Activated gamma-delta T cell treated with anti-CD3 and anti-CD28 coated beads, Interleukin-2, amount 50 U/mL, for 16 hours (primary cell): ENCODE measurements at places on chromosomes 13 and 19.
A peak's percentile ranks its signal among the peaks of the same experiment; 100 is the strongest.

- no peak for DNase-seq
Observed at GRCh38 chr13:30037766-30038165, 187.3 kb upstream of the UBL3 start.

DNA sequence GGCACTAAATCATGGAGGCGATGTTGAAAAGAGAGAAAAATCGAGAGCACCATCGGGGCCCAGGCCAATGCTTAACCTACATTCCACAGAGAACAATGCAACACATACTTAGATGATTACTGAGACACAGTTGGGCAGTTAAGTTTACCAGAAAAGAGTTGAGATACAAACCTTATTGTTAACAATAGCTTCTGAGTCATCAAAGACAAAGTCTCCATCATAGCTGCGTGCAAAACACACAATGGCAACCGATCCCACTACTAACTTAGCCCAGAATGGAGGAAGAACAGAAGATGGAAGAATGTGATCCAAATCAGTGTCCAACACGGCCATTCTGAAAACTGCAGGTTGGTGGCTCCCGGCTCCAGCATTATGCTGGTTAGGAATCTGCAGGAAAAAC lies 6.2 kb downstream of the TMTC4 start:
- DNase-seq: no peak

DNA sequence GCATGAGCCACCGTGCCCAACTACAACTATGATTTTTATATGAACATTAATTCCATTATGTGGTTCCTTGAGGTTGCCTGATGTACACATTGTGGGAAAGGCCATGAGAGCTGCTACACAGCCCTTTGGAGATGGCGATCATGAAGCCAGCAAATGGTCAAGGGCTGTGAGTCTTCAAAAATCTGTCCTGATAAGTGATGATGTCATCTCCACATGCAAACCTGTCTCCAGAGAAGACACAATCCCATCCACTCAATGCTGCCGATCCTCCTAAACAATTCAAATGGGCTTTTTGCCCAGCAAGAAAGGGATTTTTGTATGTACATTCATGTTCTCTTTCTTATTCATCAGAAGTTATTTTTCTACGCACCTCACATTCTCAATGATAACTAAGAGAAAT lies 17.6 kb downstream of the SIGLEC7 start:
- DNase-seq: no peak

DNA sequence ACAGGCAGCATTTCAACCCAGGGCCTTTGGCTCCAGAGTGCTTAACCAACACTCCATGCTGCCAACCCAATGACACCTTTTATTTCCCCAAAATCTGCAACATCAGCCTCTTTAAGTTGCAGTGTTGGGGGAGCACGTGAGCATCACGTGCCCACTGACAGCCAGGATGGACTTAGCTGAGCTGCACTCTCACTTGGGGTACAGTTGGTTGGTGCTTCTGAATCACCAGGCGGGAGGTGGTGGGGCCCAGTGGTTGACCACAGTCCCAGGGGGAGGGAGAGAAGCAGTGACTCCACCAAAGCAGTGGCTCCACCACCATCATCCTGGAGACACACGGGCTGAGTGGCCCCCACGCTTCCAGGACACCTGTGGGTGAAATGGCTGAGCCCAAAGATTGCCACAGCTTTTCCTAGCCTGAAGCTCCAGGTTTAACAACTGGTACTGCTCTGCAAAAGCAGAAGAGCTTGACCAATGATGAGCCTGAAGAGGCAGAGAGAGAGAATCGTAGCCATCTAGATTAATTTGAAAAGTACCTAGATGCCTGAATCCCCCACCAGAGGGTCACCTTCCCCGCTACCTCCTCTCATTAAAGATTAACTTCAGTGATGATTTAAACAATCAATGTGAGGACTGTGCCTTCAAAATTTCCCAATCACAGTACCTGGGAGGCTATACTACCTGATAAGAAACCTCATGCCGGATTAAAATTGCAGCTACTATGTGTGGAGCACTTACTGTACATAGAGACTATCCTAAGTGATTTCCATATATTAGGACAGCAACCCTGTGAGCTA lies 193.8 kb downstream of the FOXO1 start:
- DNase-seq: no peak

- no peak for DNase-seq
Observed at GRCh38 chr13:113034451-113035212, 65.6 kb downstream of the MCF2L start.

DNA sequence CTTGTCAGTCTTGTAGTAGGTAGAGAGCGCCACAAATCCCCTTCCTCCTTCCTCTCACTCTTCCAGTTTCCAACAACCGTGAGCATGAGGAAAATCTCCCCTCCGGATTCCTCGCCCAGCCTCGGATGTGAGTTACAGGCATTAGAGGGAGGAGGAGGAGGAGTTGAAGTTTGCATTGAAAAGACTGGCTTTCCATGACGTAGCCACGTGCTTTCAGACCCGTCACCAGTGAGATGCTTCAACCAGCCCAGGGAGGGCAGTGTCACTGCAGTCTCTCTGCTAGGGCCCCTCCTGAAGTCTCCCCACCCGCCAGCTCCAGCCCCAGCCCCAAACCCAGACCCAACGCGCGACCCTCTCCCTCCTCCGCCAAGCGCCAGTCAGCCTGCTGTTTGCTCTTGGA lies 442 bp upstream of the FGF14 start:
- no peak for DNase-seq

DNA sequence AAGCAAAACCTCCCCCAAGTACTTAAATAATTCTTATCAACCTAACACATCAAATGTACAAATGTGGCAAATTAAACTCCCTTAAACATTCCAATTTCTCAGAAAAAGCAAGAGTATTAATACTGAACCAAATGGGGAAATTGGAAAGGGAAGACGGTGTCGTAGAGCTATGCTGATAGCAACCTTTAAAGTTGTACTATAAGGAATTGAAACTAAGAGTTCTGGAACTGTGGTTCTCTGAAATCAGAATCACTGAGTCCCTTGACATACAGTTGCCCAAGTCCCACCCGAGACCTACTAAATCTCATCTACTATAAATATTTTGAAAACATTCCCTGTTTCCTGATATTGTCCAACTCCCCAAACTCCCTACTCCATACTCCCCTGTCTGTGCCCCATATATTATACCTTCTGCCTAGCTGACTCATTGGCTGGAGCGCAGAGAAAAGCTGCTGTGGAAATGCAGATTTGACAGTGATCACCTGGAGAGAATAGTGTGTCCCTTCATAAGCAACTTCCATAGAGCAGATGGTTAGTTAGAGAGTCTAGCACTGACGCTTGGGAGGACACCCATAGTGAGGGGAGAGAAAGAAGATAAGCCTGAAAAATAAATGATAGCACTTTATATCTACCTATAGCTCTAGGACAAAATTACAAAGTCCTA lies 51.4 kb upstream of the ITM2B start:
- no peak for DNase-seq

- no peak for DNase-seq
Observed at GRCh38 chr13:26465514-26465913, 92.0 kb upstream of the WASF3 start.

- DNase-seq: no peak
Observed at GRCh38 chr19:20964798-20965197, 41.7 kb downstream of the ZNF85 start.

DNA sequence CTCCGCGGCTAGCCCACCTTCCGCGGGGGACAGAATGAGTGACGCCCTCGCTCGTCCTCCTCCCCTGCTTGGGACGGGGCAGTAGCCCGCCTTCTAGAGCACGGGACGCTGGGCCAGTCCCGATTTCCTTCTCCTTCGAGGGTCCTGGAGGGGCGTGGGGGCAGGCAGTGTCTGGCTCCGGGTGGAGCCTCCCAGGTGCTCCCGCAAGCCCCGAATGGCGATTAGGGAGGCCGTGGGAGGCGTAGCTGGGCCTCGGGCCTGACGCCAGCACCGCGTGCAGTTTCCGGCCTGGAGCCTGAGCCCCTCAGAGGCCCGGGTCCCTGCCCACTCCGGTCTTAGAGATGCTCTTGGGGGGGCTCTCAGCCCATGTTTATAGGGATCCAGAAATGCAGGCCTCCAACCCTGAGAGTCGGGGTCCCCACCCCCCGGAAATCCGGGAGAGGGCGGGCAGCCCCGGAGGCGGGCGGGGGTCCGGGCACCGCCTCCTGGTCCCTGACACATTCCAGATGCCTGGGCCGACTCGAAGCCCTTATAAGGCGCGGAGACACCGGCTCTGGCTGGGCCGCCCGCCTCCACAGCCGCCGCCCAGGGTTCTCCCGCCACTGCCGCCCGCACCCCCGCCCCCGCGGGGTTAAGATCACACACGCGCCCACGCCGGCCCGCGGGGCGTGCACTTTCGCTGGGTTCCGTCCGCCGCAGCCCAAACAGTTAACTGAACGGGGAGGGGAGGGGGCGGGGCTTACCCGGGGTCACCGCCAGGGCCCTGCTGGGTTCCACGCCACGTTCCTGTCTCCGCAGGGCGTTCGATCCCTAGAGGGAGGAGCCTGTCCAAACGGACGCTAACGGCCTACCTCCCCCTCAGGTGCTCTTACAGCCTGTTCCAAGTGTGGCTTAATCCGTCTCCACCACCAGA lies 1.5 kb downstream of the MYADM start:
- DNase-seq: peak; percentile 81

DNA sequence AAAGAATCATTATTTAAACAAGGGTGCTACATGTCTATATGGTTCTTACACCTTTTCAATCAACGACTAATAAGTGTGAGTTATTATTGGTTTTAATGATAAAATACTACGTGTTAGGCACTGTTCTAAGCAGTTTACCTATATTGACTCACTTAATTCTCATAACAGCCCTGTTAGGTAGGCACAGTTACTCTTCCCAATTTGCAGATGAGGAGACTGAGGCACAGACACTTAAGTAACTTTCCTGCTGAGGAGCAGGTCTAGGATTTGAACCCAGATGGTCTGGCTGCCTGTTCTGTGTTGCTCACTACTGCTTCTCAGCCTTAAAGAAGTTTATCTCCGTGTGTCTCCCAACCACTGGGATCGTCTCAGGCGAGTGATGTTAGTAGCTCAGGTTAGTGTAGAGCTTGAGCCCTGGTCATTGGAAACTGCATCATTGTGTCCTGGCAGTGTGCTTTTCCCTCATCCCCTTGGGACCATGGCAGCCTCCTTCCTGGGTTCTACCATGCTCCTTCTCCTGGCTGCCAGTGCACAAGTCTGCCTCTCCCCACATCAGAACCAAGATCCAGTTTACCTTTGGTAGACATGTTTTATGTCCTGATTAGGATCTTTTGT lies 10.9 kb downstream of the UBAC2 start:
- no peak for DNase-seq

DNA sequence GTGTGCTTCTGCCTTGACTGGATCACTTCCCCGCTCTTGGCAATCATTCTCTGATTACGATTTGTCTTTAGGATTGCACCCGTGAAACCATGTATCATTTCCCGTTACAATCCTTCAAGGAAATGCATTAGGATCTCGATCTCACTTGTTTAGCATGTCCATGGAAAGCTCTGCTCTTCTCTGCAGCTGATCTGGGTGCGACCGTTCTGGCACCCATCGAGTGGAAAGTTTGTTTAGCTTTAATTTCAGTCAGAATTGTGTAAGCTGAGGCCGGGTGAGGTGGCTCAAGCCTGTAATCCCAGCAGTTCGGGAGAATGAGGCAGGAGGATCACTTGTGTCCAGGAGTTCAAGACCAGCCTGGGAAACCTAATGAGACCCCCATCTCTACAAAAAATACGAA lies 30.9 kb downstream of the NUMBL start:
- no peak for DNase-seq

DNA sequence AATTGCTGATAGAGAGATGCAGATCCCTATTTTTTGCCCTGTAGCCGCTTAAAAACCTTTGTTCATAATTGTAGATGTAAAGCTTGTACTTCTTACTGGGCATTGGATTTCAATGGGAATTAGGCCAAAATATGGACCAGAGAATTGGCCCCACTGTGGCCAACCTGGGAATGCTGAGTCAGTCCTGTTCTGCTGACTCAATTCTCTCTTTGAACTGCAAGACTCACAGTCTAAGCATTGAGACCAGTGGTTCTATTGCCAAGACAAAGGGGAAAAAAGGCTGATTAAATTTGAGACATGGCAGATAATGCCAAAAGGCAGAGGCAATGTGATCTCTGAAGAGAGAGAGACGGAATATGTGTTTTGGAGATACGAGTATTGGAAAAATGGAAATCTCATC lies 72.5 kb upstream of the UBL3 start:
- no peak for DNase-seq

DNA sequence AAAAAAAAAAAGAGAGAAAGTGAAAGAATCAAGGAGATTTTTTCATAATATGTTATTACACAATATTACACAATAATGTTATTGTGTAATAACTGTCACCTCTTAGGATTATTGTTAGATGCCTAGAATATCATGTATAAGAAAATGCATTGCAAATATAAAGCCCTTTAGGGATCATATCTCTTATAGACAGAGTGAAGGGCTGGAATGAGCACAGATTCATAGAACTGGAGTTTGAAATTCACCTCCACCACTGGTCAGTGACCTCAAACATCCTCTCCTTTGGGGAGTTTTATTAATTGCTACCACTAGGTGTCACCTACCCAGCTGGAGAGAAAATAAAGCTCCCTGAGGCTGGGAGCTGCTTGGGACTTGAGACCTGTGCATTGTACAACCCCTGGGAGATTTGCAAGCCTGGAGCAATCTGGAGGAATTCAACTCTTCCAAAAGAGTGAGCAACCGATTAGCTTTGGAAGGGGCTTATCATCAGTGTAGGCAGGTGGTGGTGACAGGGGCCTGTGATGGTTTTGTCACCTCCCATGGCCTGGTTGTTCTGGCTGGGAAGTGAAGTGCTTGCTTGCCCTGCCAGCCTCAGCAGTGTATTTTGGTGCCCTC lies 30.3 kb upstream of the FRY start:
- DNase-seq: no peak

DNA sequence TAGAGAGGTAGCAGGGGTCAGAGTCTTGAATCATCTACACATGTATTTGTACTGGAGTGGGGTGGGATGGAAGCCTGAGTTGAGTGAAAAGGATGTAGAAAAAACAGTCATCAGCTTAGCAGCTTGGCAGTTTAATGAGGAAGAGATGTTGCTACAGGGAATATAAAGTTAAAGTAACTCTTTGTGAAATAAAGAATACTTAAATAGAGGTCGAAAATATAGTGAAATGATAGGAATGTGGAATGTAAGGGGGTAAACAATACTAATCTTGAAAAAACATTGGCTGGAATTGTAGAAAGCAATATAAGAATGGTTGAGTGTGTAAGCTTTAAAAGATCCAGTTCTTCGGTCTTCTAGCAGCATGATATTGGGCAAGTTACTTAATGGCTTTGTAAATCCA lies 22.7 kb downstream of the NUP58 start:
- no peak for DNase-seq
